ENCODE measurements at places on chromosomes 6 and 20. TPM values are rescaled to one million over a fixed set of nuclear protein-coding genes. Genes with fewer than 3 reads are reported as not detected.

Gene ARMC12
- 0.38 TPM for total RNA-seq

Gene BPIFA1
- total RNA-seq: not detected

Gene CYP24A1
- total RNA-seq: 0.38 TPM

Gene PRL
- total RNA-seq: 0.99 TPM

Gene FOXC1
- 43.8 TPM for total RNA-seq

Gene SLC17A1
- total RNA-seq: not detected

Gene BCAS4
- 5.9 TPM for total RNA-seq

Gene FABP7
- total RNA-seq: 213 TPM

All from camera-type eye (tissue), 1 donor.